ENCODE measurements at places on chromosomes 1 and 21.

GRCh38 chr1:160945079-160945478, 9.5 kb downstream of the ITLN2 start:
- no peak for DNase-seq

- peak; percentile 98 for DNase-seq
These were observed at the start of gene PPM1J for GRCh38 chr1:112715264-112716053. PPM1J (minus strand) TSS chr1:112715332; CDS start chr1:112715301, 31 bp downstream.

DNA sequence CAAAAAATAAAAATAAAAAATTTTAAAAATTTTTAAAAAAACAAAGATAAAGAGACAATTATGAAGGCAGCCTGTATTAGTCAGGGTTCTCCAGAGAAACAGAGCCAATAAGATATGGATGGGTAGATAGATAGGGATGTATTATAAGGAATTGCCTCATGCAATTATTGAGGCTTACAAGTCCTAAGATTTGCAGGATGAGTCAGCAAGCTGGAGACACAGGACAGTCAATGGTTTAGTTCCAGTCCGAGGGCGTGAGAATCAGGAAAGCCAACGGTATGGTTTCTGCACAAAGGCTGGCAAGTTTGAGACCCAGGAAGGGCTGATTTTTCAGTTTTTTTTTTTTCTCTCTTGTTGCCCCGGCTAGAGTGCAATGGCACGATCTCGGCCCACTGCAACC, 24.1 kb upstream of the EIF4G3 start:
- DNase-seq: no peak

DNA sequence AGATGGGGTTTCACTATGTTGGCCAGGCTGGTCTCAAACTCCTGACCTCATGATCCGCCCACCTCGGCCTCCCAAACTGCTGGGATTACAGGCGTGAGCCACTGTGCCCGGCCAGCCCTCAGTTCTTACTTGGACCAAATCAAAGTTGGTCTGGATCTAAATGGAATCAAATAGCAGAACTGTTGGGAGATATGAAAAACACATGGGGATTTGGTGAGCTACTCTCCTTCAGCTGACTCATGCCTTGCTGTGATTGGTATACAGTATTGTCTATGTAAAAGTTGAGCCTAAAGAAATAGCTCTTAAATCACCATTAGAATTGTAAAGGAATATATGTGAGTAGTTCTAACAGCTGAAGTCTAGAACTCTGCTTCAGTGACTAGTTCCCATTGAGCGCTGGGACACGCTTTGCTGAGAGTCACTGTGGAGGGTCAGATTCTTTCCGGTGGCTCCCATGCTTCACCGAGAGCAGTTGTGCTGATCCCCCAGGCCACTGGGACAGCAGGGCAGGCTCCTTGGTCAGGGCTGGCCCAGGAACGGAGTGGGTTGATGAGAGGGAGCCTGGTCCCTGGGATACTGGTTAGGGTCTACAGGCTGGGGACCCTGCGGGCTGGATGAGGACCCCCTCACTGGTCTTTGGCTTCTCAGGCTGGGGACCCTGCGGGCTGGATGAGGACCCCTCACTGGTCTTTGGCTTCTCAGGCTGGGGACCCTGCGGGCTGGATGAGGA, 14.0 kb downstream of the PKNOX1 start:
- no peak for DNase-seq

DNA sequence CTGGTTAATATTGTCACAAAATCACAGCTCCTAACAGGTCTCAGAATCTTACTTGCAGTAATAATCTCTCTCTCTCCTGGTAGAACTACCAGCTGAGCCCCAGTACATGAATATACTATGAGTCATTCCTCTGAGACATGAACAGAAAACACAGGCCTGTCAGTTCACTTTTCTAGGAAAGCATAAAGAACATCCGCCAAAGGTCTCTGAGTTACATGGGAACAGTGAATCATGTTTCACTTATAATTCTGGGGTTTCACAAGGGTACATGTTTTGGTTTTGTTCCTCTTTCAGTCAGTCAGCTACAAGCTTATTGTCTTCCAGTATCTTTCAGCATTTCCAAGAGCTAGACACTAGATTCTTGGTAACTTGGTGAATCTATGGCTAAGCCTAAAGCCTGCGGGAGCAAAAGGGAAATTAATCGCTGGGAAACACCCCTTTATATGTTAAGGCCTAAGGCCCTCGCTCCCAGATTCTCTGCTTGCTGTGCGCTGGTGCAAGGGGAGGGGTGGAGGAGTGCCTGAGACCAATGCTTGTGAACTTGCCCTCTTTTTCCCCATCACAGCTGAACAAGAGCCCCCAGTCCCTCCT, 31.7 kb downstream of the IFNGR2 start:
- no peak for DNase-seq

- no peak for DNase-seq
These were observed 3.5 kb downstream of the PBX1 start for GRCh38 chr1:164562511-164562910.

- no peak for DNase-seq
These were observed 212.6 kb downstream of the TGFB2 start for GRCh38 chr1:218557731-218558130.

- no peak for DNase-seq
These were observed 44.2 kb downstream of the ACOT7 start for GRCh38 chr1:6349254-6349943.

DNA sequence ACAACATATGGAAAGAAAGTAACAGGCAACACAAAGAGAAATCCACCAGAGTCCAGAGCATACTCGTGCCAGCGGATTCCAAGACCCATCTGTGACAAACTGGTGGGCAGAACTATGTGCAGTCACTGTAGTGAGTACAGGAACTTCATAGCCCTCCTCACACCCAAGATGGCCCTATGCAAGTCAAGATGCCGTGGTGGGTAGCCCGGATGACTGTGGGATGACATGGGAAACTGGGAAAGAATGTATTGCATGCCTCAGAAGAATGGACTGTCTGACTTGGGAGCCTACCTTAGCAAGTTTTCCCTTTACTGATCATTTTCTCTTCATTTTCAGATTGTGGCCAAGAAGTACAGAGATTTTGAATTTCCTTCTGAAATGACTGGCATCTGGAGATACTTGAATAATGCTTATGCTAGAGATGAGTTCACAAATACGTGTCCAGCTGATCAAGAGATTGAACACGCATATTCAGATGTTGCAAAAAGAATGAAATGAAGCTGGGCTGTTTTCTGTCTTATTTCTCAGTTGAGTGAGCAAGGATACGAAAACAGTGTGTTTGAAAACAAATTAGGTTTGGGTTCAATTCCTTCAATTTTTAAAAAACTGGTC, 47.3 kb downstream of the CLIC6 start:
- DNase-seq: no peak

DNA sequence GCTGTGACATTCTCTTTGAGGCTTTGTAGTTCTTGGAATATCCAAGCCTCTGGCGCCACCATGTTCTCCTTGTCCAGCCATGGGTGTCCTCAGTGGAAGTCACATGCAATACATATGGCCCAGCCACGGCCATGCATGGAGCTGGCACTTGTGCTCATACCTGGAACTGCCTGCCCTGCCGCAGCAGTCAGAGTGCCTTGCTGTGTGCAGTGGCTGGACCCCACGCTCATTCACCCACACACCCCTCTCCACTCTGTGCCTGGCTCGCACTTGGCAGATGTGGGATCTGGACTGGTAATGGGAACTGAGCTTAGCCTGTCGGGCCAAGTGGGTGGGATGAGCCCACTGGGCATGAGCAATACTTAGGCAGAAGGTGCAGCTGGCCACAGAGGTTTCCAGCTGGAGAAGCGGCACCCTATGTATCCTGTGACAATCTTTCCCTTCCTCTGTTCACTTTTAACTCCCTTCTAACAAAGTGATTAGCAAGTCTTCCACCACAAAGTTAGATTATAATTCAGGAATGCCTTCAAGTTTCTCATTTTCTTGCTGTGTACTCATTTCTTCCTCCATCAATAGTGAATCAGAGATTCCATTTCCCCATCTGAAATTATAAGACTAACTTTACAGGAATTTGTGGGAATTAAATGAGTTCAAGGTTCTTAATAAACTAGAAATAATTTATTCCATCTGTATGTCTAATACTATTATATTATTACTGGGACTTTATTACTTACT, 351.6 kb upstream of the NCAM2 start:
- DNase-seq: no peak

DNA sequence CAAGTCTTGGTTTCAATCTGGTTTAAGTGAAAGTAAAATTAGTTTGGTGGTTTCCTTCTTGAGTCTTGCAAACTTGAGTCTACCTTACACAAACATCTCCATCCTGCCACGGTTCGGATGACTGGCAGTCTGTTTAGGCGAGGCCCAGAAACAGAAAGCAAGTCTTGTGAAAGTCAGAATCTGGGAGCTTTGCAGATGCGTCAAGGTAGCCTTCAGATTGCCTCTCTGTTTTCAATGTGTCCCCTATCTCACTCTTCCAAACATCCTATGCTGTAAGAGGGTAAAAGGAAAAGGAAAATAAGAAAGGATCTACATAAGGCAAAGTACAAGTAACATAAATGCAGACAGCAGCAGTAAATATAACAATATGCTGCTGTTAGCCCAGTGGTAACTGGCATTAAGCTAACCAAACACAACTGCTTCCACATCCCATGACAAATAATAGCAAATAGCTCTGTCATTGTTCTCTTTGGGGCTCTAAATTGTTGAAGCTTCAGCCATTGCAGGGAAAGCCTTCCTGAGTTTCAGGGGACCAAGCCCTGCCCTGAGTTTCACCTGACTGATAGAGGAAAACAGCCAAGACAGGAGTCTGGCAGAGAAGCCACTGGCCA, 26.2 kb upstream of the C1orf105 start:
- DNase-seq: peak; percentile 52

- DNase-seq: no peak
These were observed 40.9 kb downstream of the ALG6 start for GRCh38 chr1:63408331-63408730.

GRCh38 chr1:184988506-184988905, 14.2 kb upstream of the NIBAN1 start:
- DNase-seq: no peak

DNA sequence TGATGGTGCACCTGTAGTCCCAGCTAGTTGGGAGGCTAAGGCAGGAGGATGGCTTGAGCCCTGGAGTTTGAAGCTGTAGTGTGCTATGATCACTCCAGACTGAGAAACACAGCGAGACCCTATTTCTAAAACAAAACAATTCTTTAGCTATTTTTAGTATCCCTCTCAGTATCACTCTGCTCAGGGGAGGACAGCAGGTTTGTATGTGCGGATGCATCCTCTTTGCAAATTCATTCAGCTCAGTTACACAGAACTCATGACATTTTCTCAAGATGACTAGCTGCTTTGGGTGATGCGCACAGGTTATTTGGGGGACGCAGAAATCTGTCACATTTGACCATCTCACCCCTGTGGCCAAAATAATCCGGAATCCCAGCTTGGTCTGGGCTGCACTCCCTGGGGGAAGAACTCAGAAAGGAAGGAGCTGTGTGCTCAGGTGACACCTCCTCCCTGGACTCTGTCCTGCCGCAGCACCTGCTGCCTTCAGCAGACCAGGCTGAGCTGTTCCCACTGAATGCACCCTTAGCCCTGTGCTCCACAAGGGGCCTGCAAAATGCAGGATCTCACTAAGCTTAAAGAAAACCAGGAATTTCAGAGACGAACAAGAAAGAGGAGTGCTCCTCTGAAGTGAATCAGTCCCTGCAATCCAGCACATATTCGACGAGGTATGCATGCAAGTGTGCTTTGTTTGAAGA, 89.5 kb upstream of the PGBD5 start:
- no peak for DNase-seq

DNA sequence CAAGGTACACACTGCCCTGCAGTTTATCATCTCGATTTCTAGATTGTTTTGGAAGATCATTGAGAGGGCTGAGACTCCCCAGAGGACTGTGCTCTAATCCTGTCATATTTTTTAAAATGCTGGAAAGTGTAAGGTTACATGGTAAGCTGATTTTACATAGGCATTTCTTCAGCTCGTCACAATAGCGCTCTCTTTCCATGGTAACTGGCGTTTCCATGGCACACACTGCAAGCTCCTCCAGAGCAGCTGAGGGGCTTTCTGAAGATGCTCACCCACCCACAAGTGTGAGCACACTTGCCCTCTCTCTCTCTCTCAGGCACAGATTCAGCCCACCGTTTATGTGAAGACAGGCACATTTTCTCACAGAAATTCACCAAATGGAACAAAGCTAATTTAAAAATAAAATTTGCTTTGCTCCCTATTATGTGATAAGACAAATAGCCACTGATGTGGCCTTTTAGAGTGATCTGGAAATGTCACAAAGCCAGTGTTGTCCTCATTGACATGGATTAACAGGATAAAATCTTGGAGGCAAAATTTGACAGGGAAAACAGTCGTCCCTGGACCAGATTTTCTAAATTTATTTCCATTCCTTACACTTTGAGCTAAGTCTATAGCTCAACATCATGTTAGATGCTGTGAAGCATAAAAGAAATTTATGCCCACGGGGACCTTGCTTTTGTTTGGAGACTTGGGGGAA, 421.5 kb downstream of the RWDD3 start:
- no peak for DNase-seq

GRCh38 chr21:33733601-33734000, 91.3 kb downstream of the ITSN1 start:
- no peak for DNase-seq

DNA sequence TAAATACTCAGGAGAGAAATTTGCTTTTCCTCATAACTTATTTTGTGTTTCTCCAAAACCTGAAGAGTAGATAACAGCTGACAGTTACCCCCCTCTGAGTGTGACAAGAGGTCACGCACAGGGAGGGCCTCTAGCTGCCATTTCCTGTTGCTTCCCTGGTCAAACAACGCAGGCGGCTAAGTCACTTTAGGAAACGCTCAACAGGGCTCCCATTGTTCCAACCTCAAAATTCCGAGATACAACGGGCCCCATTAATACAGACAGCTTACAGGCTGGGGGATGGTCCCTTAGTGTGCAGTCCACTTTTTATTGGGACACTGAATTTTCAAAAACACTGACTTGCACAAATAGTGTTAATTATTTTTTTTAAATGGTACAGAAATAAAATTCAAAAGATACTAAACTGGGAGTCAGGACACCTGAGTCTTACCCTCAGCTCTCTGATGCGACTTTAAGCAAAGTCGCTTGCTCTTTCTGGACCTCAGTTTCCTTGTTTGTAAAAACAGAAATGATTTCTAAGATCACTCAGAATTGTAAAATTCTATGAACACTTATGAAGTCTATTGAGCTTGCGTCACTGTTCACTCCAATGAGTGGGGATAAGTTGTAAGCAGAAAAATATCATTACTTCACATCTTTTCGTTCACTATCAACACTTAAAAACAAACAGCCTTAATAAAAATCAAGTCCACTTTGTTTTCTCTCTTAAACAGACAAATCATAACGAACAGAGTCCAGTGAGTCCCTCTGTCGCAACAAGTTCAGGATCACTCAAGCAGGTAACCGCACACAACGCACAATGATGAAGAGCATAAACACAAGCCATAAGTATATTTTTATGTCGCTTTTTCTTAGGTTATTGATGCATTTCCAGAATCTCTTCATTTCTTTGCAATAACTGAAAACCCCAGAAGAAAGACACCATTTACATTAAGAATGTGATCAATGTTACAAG, 13.5 kb downstream of the LZIC start:
- no peak for DNase-seq

- no peak for DNase-seq
These were observed 67.4 kb downstream of the LYST start for GRCh38 chr1:235799264-235799663.

DNA sequence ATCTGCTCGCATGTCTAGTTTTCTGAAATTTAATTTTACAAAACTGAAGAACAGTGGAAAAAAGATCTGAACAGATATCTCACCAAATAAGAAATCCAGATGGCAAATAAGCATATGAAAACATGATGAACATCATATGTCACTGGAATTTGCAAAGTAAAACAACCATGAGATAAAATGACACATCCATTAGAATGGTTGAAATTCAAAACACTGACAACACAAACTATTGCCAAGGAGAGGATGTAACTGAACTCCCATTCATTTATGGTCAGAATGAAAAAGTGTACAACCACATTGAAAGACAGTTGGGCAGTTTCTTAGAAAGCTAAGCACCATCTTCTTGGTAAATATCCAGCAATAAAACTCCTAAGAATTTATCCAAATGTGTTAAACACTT, 312.7 kb upstream of the NCAM2 start:
- DNase-seq: no peak
